Hindlimb muscle (tissue), 1 donor: ENCODE measurements at places on chromosomes 4 and X. TPM values are rescaled to one million over a fixed set of nuclear protein-coding genes. Genes with fewer than 3 reads are reported as not detected.

TSPAN7 gene
- polyA plus RNA-seq, result 130 TPM

- DNase-seq, result no peak
Measured at GRCh38 chr4:138223231-138223910, 18.8 kb downstream of the SLC7A11 start.

DNA sequence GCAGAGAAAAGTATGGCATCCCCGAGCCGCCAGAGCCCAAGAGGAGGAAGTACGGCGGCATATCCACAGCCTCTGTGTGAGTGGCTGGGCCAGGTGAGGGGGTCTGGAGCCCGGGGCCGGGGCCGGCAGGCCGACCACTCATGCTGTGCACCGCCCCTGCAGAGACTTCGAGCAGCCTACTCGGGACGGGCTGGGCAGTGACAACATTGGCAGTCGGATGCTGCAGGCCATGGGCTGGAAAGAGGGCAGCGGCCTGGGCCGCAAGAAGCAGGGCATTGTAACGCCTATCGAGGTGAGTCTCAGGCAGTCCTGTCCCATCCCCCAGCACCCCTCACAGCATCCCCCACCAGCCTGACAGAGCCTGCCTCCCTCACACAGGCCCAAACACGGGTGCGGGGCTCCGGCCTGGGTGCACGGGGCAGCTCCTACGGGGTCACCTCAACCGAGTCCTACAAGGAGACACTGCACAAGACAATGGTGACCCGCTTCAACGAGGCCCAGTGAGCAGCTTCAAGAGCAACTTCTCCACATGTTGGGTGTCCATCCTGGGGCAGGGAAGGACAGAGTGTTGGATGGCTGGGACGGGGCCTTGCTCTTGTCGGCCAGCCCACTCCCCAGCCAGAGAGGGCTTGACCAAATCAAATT, 7.4 kb upstream of the UBA1 start:
- DNase-seq, result no peak

DNA sequence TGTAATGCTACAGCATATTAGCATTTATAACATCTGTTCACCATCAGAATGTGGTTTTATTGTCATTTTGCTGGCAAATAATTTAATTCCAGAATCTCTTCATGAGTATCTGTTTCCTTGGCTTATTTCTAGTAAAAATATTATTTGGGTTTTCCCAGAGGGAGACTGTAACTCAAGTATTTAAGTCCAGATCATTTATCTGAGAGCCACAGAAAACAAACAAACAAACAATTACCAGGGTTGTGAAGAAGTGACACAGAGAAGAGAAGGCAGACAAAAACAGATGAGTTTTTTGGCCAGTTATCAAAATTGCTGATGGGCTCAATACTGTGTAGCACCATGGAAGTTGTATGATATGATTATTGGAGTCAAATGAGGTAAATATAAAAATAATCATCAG, 515.1 kb downstream of the TECRL start:
- DNase-seq, result peak; percentile 31

- no peak for DNase-seq
Measured at GRCh38 chrX:108331126-108331909, 106.9 kb downstream of the COL4A6 start.
